Activated CD8-positive, alpha-beta T cell treated with anti-CD3 and anti-CD28 coated beads for 36 hours (primary cell): ENCODE measurements at places on chromosomes 6 and 20. TPM values are rescaled to one million over a fixed set of nuclear protein-coding genes. Genes with fewer than 3 reads are reported as not detected.

- H3K4me1 ChIP-seq: peaks cover 66% of the 10 kb centered on the region
- H3K4me3 ChIP-seq: peak overlapping the region; percentile 51
- no peaks in the 10 kb centered on the region for H3K36me3 ChIP-seq
- H3K27me3 ChIP-seq: no peaks in the 10 kb centered on the region
These were observed 222.6 kb downstream of the BCAS1 start for GRCh38 chr20:53847837-53848170.

DNA sequence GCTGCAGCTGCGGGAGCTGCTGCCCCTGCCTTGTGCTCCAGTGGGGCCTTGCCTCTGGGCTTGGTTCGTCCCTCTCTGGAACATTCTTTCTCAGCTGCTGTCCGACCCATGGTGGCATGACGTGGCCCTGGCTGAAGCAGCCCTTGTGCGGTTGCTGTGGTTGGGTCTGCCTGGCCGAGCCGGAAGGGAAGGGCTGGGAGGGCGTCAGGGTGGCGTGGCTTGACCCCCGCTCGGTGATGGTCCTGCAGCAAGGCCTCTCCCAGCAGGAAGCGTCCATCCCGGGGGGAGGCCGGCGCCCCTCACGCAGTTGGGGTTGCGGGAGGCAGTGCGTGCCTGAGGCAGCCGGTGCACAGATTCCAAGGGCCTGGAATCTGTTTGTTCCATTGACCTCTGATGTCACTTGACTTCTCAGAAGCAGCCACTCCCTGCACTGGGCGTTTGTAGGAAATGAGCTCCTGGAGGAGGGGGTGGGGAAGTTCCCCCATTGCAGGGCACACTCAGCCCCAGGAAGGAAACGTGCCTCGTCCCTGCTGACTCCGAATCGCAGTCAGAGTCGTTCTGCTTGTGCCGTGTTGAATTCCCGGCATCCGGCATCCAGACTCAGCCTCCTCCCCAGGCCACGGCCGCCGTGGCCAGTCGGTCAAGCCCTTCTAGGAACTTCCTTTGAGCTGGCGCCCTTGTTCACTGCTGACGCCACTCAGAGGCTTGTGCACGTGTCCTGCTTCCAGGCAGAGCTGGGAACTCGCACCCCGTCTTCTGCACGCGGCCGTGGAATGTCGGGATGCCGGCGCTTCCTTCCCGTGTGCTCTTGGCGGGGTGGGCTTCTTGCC is 9.7 kb upstream of the TNFRSF6B start:
- peaks cover 16% of the 10 kb centered on the region for H3K4me1 ChIP-seq
- H3K36me3 ChIP-seq: peaks cover 3% of the 10 kb centered on the region
- H3K4me3 ChIP-seq: no peak overlapping the region
- peak; percentile 70 for DNase-seq
- peak overlapping the region; percentile 71 for H3K27ac ChIP-seq
- H3K27me3 ChIP-seq: no peaks in the 10 kb centered on the region

DNA sequence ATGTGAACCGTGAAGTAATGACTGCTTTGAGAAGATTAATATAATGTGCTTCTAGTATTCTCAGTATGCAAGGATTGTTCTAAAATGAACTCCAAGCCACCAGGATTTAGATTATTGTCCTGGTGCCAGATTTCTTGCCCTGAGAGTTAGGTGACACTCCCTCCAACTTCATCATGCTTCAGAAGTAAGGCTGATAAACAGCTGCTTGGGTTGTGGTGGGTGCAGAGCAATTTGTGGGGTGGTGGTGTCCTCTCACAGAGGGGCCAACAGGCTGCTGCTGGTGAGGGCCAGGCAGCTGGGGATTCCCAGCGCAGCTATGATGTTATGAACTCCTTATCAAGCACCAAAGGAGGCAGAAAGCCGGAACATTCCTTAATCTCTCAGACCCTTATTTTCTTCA is 114.6 kb downstream of the MCHR2 start:
- no peak for DNase-seq
- no peak overlapping the region for H3K27ac ChIP-seq
- no peaks in the 10 kb centered on the region for H3K27me3 ChIP-seq

DNA sequence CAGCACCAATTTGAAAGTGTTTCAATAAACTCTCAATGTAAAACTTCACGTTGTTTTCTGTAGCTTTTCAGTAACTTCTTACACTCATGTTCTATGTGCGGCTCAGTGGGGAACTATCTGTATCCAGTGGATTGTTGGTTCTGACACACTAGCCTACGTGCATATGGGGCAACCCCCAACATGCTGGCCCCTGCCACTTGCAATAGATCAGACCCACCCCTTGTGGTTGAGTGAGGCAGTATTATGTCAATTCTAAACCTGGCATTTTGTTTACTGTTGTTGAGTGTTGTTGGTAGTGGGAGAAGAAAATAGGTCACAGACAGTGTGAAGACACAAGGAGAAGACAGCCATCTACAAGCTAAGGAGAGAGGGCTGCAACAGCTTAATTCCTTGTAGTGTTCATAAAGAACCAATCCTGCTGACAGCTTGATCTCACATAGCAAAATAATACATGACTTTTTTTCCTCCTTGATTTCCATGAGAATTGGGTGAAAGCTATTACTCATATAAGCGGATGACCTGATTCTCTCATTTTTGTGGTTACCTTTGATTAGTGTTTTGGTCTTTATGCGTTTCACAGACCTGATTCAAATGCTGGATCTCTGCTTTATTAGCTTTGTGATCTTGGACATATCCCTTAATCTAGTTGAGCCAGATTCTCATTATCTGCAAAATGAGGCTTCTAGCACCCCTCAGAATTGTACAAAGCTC is 320.4 kb downstream of the LAMA2 start:
- no peak overlapping the region for H3K27ac ChIP-seq
- no peaks in the 10 kb centered on the region for H3K4me1 ChIP-seq
- DNase-seq: no peak
- peaks cover 8% of the 10 kb centered on the region for H3K27me3 ChIP-seq

DNA sequence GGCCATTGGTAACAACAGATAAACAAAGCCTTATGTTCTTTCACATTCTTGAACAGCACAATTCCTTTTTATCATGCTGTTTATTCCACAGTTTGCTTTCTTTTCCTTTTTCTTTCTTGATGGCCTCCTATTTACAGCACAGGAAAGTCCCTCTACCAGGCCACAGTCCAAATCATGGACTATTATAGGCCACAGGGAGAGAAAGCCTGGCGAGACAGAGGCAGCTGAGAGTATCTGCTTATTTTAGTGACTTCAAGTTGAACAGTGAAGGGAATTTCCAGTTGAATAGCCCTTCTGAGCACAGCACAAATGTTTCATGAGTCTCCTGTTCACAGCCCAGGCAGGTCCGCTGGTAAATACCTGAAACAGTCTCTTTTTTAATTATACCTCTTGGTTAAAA is 263.7 kb upstream of the ARID1B start:
- no peak overlapping the region for H3K27ac ChIP-seq
- DNase-seq: no peak
- no peaks in the 10 kb centered on the region for H3K4me1 ChIP-seq
- H3K27me3 ChIP-seq: peaks cover 7% of the 10 kb centered on the region
- H3K4me3 ChIP-seq: no peak overlapping the region
- no peaks in the 10 kb centered on the region for H3K36me3 ChIP-seq

GRCh38 chr6:140256248-140256647 is 881.8 kb upstream of the CITED2 start:
- H3K27me3 ChIP-seq: no peaks in the 10 kb centered on the region
- H3K36me3 ChIP-seq: no peaks in the 10 kb centered on the region
- no peak overlapping the region for H3K4me3 ChIP-seq

- H3K27ac ChIP-seq: peak overlapping the region; percentile 100
- peaks cover 3% of the 10 kb centered on the region for H3K36me3 ChIP-seq
- DNase-seq: peak; percentile 77
- H3K4me3 ChIP-seq: peak overlapping the region; percentile 88
- H3K27me3 ChIP-seq: peaks cover 2% of the 10 kb centered on the region
These were observed 80.4 kb upstream of the BTN3A2 start for GRCh38 chr6:26284537-26285142.

- H3K36me3 ChIP-seq: no peaks in the 10 kb centered on the region
- DNase-seq: no peak
- no peak overlapping the region for H3K27ac ChIP-seq
- H3K4me3 ChIP-seq: no peak overlapping the region
- no peaks in the 10 kb centered on the region for H3K27me3 ChIP-seq
These were observed 208.0 kb downstream of the FARS2 start for GRCh38 chr6:5469101-5469846.

The PROKR2 gene
- total RNA-seq: not detected

DNA sequence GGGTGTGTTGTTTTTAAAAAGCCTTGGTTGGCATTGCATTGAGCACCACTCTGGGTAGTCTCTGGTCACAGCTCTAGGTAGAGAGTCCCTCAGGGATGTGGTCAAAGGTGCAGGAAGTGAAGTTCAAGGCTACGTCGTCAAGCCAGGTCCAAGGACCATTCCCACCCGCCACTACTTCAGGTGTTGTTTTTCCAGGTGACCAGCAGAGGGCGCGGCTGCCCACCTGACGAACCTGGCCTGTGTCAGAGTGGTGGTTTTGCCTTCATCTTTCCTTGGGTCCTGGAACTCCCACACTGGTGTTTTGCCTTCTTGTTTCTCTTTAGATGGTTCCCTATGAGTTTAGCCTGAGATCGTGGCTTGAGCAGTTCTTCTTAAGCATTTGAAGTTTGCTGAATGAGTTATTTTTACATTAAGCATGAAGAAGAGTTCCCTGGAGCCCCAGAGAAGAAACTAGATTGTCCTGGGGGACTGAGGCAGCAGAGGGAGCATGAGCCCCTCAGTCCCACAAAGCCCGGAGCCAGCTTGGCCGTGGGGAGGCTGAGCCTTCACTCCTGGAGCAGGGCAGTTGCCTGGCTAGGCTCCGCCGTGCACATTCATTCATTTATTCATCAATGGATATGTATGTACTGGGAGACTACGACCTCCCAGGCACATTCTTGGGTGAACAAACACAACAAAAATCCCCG is 5.6 kb upstream of the PHACTR3 start:
- peak; percentile 62 for DNase-seq
- no peak overlapping the region for H3K27ac ChIP-seq
- H3K27me3 ChIP-seq: peaks cover 26% of the 10 kb centered on the region
- H3K4me1 ChIP-seq: no peaks in the 10 kb centered on the region
- no peaks in the 10 kb centered on the region for H3K36me3 ChIP-seq

GRCh38 chr6:15974817-15975216 is 154.1 kb upstream of the MYLIP start:
- no peak overlapping the region for H3K27ac ChIP-seq
- H3K4me1 ChIP-seq: no peaks in the 10 kb centered on the region
- no peaks in the 10 kb centered on the region for H3K36me3 ChIP-seq
- H3K4me3 ChIP-seq: no peak overlapping the region

The OLIG3 gene
- 0.67 TPM for total RNA-seq
